SIG-M5 (cell line): ENCODE measurements at places on chromosomes 3 and 15.

- no peak for DNase-seq
Observed at GRCh38 chr3:196514913-196515621, at the start of gene SMCO1. SMCO1 (minus strand) TSS chr3:196515346; CDS start chr3:196515209, 137 bp downstream.

GRCh38 chr15:79956354-79956939, 14.5 kb downstream of the BCL2A1 start:
- DNase-seq, result no peak

DNA sequence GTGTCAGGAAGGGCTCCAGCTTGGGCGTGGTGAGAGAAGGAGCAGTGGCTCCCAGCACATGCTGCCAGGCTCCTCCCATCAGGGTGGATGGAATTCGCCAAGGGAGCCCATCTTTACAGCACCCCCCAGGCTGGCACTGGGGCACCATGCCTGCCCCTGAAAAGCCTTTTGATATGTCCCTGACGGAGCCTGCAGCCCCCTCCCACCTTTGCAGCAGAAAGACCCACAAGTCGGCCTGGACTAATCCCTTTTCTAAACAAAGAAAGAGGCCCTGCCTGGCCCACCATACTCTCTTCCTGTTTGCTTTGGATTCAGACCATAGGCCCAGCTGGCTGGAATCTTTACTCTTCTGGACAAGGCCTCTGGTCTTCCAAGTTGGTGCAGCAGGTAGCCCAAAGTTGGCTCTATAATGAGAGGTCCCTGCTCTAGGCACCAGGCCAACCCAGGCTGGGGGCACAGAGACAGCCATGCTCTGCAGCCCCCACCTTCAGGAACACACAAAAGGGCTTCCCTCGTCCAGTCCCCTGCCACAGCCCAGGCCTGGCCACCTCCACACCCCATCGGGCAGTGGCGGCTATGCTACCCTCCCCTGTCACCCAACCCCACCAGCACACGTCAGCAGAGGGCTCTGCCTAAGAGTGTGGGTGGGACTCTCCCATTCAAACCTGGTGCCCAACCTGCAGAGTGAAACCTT, 5.4 kb downstream of the ANPEP start:
- no peak for DNase-seq

DNA sequence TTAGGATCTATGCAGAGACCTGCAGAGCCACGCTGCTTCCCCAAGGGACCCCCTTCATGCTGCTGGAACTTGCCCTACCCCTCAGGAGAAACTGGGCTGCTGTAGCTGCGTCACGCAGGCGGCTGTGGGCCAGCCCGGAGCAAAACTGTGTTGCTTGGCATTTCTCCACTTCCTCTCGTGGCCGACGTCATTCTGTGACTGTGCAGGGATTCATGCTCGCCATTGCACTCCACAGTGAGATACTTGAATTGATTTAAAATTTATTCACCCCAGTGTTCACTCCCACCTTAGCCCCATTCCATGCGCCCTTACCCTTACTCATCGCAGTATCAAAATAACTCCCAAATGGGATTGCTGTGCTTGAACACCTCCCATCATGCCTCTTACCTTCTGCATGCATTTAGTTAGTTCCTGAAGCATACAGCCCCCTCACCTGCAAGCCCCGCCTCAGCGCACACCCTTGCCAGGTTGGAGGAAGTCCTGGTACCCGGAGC, 45.7 kb downstream of the TMEM44 start:
- DNase-seq, result no peak

DNA sequence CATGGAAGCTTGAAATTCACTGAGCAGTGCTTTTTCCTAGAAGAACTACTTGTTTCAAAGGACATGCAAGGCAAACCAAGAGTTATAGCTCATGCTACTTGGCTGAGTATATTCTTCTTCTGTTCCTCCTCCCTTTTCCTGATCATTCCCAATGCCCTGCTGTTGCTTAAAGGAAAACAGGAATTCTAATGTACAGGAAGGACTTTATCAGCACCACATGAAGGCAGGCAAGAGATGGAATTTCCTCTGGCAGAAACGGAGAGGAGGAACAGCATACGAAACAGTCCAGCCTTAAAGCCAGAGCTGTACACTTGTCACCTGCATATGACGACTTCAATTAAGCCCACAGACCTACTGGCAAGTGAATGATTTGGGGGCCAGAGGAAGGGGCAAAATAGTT, 15.7 kb downstream of the MEIS2 start:
- no peak for DNase-seq

DNA sequence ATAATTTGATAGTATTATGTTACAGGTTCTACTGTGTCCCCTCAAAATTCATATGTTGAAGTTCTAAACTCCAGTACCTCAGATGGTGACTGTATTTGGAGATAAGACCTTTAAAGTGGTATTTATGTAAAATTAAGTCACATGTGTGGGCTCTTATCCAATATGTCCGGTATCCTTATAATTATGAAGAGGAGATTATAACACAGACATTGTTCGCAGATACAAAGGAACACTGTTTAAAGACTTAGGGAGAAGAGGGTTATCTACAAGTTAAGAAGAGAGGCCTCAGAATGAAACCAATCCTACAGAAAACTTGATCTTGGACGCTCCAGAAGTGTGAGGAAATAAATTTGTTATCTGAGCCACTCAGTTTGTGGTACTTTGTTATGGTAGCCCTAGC, 50.9 kb downstream of the DPH6 start:
- DNase-seq, result no peak

GRCh38 chr15:90947577-90948357, 6.9 kb upstream of the RCCD1 start:
- no peak for DNase-seq

DNA sequence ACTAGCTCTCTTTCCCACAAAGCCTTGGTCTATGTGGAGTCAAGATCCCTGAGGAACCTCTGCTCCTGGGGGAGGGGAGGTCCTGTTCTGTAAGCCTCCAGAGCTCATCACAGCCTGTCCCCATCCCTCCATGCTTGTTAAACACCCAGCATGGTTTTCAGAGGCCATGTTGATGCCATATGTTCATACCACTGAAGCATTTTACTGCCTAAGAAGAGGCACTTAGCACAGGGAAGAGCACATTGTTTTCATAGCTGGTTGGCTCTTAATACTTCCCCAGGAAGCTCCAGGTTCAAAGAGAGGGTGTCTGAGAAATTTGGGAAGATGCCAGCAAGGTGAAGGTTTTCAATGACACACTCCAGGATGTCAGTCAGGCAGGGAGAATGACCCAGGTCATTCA, 25.6 kb downstream of the CPNE4 start:
- DNase-seq, result no peak

GRCh38 chr15:25737218-25737643, 125.9 kb downstream of the ATP10A start:
- no peak for DNase-seq

GRCh38 chr15:59543721-59544547, 67.6 kb upstream of the GCNT3 start:
- DNase-seq, result no peak

DNA sequence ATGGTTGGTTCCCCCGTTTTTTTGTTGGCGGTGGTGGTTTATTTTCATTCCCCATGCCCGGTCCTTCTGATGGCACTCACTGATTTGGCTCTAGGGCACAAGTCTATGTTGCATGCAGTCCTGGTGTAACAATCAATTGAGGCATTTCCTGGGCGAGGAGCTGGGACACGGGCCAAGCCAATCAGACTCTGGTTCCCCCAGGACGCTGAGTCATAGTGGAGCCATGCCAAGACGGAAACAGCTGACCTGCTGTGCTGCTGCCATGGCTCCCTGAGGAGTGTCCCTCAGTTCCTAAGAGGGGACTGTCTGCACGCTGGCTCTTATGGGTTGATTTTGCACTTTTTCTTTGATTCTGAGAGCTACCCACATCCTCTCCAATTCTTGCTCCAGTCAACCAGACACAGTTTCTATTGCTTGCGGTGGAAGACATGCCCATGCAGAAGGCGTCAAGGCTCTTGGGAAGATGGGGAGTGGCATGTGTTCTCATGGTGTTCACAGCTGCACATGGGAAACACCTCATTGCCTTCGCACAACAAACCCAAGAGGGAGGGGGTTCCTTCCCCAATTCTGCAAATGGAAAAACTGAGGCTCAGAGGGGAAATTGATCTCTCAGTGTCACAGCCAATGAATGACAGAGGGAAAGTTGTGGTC, 28.3 kb upstream of the ALDH1L1 start:
- DNase-seq, result no peak

DNA sequence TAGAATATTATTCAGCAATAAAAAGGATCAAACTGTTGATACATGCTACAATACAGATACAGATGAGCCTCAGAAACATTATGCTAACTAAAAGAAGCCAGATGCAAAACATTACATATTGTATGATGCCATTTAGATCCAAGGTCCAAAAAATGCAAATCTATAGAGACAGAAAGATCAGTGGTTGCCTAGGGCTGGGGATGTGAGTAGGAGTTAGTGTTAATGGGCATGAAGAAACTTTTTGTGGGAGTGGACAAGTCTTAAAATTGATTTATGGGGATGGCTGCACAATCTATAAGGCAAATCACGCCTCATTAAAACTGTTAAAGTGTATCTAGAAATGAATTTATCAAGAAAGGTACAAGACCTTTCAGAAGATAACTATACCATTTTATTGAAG, 45.0 kb downstream of the EHHADH start:
- DNase-seq, result no peak

DNA sequence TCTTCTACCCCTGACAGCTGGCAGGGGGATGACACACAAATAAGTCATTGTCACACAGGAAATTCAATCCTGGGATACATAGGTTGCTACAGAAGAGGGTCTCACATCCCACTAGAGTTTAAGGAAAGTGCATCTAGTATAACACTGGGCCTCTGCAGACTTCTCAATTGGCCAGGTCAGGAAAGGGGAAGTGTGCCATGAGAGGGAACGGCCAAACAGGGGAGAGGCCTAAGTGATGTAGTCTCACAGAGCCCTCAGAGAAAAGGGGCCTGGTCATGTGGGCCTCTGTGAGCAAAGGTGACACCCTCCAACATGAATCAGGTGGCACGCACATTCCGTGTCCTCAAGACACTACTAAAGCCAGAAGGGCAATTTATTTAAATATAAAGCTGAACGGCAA, 11.2 kb downstream of the ZXDC start:
- DNase-seq, result no peak

- DNase-seq, result no peak
Observed at GRCh38 chr3:46942481-46943236, 33.9 kb downstream of the CCDC12 start.

DNA sequence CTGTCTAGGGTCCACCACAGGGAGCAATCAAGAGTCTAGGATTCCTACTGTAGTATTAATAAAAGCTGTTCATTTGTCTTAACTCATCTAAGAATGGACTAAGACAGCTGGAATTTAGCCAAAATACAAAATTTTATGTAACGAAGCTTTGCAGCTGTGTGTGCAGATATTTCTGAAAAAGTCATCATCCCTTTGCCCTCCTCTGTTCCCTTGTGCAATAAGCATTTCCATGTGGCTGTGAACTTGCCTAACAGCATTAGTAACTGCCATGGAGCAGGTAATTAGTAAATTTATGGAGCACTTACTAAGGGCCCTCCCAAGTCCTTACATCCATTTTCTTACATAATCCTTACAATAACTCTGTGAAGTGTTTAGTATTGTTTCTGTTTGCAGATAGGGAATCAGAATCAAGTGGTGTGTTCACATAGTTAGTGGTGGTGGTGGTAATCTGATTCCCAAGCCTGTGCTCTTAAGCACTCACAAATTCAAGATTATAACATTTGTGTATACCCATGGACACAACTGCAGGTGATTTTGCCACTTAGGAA, 114.5 kb downstream of the RARB start:
- no peak for DNase-seq

DNA sequence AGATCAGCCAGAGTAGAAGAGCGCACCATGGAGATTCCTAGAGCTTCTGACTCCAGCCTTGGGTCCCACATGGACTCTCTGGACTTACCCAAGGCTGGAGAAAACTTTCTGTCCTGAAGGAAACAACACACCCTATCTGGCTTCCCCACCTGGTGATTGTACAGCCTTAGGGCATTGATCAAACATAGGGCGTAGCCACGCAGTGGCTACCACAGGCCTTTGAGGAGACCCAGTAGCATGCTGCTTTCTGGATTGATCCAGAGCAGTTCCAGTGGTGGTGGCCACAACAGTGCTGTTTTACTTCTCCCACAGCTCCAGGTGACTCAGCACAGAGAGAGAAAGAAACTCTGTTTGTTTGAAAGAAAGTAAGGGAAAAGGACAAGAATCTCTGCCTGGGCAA, 23.5 kb downstream of the PYDC2 start:
- no peak for DNase-seq

DNA sequence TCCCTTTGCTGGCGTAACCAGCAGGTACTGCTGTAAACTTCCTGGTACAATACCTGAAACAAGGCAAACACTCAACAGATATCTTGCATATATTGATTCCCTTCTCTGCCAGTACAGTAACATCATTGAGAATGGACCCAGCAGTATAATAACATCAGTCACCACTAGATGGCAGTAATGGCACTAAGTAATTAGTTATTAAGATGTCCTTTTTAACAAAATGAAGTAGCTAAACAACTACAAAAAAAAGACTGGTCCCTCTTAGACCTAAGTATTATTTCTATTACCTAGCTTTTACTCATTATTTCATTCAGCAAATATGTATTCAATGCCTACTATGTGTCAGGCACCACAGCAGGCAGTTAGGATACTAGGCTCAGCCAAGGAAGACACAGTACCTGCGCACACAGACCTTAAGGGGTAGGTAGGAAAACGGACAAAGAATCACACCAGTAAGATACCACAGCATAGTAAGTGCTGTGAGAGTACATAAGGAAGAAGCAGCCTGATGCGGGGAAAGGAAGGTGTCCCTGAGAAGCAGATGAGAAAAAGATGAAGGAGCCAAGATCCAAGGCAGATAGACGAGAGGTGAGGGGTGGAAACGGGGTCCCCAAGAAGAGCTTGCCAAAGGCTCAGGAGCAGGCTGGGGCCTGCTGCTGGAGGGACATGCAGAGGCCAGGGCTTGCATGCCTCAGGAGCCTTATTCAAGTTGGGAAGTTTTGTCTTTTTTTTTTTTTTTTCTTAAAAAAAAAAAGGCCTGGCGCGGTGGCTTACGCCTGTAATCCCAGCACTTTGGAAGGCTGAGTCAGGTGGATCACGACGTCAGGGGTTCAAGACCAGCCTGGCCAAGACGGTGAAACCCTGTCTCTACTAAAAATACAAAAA, 102.7 kb upstream of the CHD2 start:
- DNase-seq, result no peak

DNA sequence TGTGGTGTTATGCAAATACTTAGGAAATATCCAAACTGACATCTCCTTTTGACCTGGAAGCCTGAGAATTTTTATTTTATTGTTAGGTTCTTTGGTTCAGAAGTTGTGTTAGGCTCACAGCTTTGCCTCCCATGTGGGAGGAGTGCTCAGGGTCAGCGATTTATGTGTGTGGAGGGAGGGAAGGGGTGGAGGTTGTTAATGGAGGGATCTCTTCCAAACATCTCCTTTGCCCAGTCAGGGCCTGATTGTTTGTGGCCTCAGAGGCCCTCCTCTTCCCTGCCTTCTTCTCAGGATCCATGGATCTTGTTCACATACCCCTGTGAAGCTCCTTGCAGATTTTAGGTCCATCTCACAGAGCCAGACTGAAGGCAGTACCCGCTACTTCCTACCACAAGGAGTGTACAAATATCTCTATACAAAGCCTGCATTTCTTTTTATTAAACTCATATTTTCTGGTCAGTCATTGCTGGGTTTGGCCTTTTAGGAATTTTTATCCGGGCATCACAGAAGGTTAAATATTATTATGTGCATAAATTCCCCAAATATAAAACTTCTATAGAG, 40.3 kb downstream of the BBX start:
- DNase-seq, result no peak

- DNase-seq, result no peak
Observed at GRCh38 chr15:35179739-35180138, 94.6 kb upstream of the NANOGP8 start.

GRCh38 chr15:29528276-29528675, 258.7 kb upstream of the NSMCE3 start:
- DNase-seq, result no peak

GRCh38 chr3:178551916-178552321, 15.7 kb downstream of the KCNMB2 start:
- DNase-seq, result no peak
